Activated CD8-positive, alpha-beta memory T cell treated with anti-CD3 and anti-CD28 coated beads, Interleukin-2, amount 10 ng/mL, durations not matched to agents 7 days and 5 days (primary cell): ENCODE measurements at places on chromosomes 4 and X.

DNA sequence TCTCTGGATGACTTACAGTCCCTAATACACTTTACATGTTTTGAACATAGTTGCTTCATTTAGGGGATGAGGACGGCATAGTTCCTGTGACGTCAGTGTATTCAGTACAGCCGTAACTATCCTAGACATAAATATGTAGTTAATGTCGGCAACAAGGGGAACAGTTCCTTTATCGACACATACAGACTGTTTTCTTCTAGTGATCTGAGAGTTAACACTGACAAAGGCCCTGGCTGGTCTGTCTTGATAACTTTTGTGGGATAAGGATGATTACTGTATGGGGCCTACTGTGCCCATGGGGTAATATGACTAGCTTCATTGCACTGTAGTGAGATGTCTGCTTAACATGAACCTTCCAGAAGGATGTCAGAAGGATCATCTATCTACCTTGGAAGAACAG is 131.2 kb downstream of the ZNF518B start:
- no peak for DNase-seq
- peaks cover 11% of the 10 kb centered on the region for H3K27me3 ChIP-seq
- H3K4me1 ChIP-seq = no peaks in the 10 kb centered on the region
- H3K36me3 ChIP-seq = no peaks in the 10 kb centered on the region

DNA sequence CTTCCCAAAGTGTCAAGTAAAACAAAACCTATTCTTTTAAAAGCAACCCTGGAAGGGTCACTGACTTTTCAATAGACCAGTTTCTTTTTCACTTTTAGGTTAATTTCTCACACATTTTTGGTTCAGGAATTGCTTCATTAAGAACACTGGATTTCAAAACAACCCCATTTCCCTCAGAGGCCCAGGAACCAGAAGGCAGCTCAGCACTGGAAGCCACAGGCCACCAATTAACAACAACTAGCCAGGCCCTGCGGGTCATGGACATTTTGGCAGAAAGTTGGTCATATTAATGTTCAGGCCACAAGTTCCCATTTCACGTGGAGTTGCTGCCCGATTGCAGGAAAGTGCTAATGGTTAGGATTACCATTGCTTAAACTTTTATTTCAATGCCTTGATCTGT is 39.8 kb downstream of the HAND2 start:
- H3K4me3 ChIP-seq = no peak overlapping the region
- DNase-seq = no peak
- no peaks in the 10 kb centered on the region for H3K36me3 ChIP-seq
- H3K27me3 ChIP-seq = peaks cover 9% of the 10 kb centered on the region

DNA sequence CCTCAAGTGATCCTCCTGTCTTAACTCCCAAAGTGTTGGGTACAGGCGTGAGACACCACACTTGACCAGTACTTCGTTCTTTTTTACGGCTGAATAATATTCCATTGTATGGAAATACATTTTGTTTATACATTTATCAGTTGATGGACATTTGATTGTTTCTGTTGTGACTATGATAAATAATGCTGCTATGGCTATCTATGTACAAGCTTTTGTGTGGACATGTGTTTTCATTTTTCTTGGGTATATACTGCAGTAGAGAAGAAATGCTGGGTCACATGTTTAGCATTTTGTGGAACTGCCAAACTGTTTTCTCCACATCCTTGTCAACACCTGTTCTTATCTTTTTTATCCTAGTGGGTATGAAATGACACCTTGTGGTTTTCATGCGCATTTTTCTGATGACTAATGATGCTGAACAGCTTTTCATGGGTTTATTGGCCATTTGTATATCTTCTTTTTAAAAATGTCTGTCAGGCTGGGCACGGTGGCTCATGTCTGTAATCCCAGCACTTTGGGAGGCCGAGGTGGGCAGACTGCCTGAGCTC is 37.3 kb downstream of the SAT1 start:
- H3K4me1 ChIP-seq = peaks cover 15% of the 10 kb centered on the region
- H3K27ac ChIP-seq = no peak overlapping the region
- no peak overlapping the region for H3K4me3 ChIP-seq
- peaks cover 2% of the 10 kb centered on the region for H3K27me3 ChIP-seq
- H3K36me3 ChIP-seq = no peaks in the 10 kb centered on the region

GRCh38 chr4:16078195-16078760 is 5.5 kb downstream of the PROM1 start:
- DNase-seq = no peak
- H3K36me3 ChIP-seq = no peaks in the 10 kb centered on the region

GRCh38 chr4:160709026-160709425 is 1454.8 kb downstream of the FSTL5 start:
- no peak for DNase-seq
- no peaks in the 10 kb centered on the region for H3K27me3 ChIP-seq
- no peak overlapping the region for H3K27ac ChIP-seq

GRCh38 chrX:130840345-130840744 is 62.7 kb downstream of the ENOX2 start:
- H3K4me3 ChIP-seq = no peak overlapping the region
- H3K27me3 ChIP-seq = no peaks in the 10 kb centered on the region
- H3K4me1 ChIP-seq = no peaks in the 10 kb centered on the region
- DNase-seq = no peak
- no peak overlapping the region for H3K27ac ChIP-seq

DNA sequence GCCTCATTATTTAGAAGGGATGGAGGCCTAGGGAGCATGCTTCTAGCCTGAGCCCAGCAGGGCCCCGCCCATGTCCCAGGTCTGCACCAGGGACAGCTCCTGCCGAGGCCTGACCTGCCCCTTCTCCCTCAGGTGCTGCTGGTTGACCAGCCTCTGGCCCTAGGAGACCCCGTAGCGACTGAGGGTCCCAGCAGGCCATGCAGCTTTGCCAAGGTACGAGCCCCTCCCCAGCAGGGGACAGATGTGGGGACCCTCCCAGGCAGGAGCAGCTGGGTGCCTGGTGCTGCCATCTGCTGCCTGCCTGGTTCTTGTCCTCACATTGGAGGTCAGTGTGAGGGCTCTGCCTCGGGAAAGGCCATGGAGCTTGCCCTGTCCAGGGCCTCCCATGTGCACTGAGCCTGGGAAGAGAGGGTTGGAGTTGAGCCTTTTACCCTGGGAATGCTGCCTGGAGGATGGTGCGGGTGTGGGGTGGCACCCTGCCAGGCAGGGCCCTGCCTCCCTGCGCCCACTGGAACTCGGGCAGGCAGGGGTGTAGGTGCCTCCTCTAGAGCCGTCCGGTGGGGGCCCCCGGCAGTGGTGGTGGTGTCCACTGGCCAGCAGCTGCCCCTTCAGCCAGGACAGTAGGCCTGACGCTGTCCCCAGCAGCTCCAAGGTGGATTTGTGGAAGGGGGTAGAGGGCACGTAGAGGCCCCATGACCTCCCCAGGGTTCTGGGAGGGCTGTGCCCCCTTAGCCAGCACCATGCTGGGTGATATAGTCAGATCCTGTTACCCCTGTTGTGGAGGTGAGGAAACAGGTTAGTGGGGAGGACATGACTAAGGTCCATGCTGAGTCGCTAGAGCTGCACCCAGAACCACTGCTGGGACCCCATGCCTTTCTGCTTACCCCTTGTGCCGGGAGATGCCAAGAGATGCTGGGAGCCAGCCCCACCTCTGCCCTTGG is 2.2 kb upstream of the MSANTD1 start:
- no peaks in the 10 kb centered on the region for H3K36me3 ChIP-seq
- peaks cover 20% of the 10 kb centered on the region for H3K4me1 ChIP-seq
- no peak overlapping the region for H3K4me3 ChIP-seq
- H3K27ac ChIP-seq = no peak overlapping the region
- no peaks in the 10 kb centered on the region for H3K27me3 ChIP-seq

DNA sequence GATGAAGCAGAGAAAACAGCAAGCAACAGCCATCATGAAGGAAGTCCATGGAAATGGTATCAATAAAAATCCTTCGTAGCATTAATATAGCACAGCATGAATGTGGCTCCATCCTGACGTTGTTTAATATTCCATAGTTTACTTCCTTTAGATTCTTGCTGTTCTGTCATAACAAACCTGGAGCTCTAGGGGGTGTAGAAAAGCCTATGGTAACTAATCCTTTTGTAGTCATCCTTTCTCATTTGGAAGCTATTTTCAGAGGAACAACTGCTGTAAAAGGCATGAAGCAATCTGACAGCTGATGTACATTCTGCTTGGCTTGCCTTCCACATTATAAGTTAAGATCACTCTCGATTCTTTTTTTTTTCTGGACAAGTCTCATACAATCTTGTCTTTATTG is 914 bp downstream of the MYOZ2 start:
- H3K4me3 ChIP-seq = no peak overlapping the region
- peaks cover 13% of the 10 kb centered on the region for H3K4me1 ChIP-seq
- DNase-seq = no peak
- H3K36me3 ChIP-seq = no peaks in the 10 kb centered on the region

GRCh38 chr4:96375367-96375766 is 535.5 kb downstream of the PDHA2 start:
- H3K36me3 ChIP-seq = no peaks in the 10 kb centered on the region
- no peaks in the 10 kb centered on the region for H3K4me1 ChIP-seq
- no peak overlapping the region for H3K4me3 ChIP-seq
- no peaks in the 10 kb centered on the region for H3K27me3 ChIP-seq

GRCh38 chrX:70434914-70435586 is 9.6 kb upstream of the DLG3 start:
- H3K4me3 ChIP-seq = peak overlapping the region; percentile 88
- no peaks in the 10 kb centered on the region for H3K36me3 ChIP-seq
- peak; percentile 56 for DNase-seq
- H3K27me3 ChIP-seq = no peaks in the 10 kb centered on the region
- peak overlapping the region; percentile 77 for H3K27ac ChIP-seq
- peaks cover 45% of the 10 kb centered on the region for H3K4me1 ChIP-seq

GRCh38 chrX:19613645-19614323 is 98.5 kb upstream of the MAP3K15 start:
- H3K4me3 ChIP-seq = no peak overlapping the region
- H3K27me3 ChIP-seq = no peaks in the 10 kb centered on the region
- peaks cover 6% of the 10 kb centered on the region for H3K36me3 ChIP-seq
- peaks cover 4% of the 10 kb centered on the region for H3K4me1 ChIP-seq
- no peak for DNase-seq
- no peak overlapping the region for H3K27ac ChIP-seq

GRCh38 chr4:48967631-48968030 is 18.4 kb upstream of the CWH43 start:
- DNase-seq = no peak
- no peak overlapping the region for H3K27ac ChIP-seq
- H3K4me3 ChIP-seq = no peak overlapping the region
- no peaks in the 10 kb centered on the region for H3K4me1 ChIP-seq
- H3K27me3 ChIP-seq = no peaks in the 10 kb centered on the region

GRCh38 chr4:56772134-56772533 is 49.4 kb downstream of the SPINK2 start:
- H3K36me3 ChIP-seq = peaks cover 2% of the 10 kb centered on the region
- no peaks in the 10 kb centered on the region for H3K27me3 ChIP-seq
- DNase-seq = no peak
- peaks cover 2% of the 10 kb centered on the region for H3K4me1 ChIP-seq
- H3K4me3 ChIP-seq = no peak overlapping the region

DNA sequence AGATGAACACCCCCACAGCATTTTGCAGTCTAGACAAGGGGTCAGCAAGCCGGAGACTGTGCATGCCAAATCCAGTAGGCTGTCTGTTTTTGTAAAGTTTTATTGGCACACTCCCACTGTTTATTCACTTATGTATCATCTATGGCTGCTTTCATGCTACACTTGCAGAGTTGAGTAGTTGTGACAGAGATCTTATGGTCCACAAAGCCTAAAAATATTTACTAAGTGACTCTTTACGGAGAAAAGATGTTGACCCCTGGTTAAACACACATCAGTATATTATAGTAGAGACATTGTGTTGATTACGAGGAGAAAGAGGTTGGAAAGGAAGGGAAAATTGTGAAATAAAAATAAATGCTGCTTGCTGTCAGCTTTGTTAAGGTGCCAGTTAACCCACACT is 2.2 kb upstream of the LHFPL1 start:
- H3K36me3 ChIP-seq = no peaks in the 10 kb centered on the region
- peaks cover 25% of the 10 kb centered on the region for H3K4me1 ChIP-seq
- H3K27me3 ChIP-seq = peaks cover 6% of the 10 kb centered on the region
- H3K4me3 ChIP-seq = no peak overlapping the region
- no peak for DNase-seq
- no peak overlapping the region for H3K27ac ChIP-seq

GRCh38 chrX:44770121-44770520 is 73.7 kb upstream of the DUSP21 start:
- no peaks in the 10 kb centered on the region for H3K36me3 ChIP-seq
- H3K4me3 ChIP-seq = no peak overlapping the region
- DNase-seq = no peak
- H3K27me3 ChIP-seq = no peaks in the 10 kb centered on the region
- no peak overlapping the region for H3K27ac ChIP-seq

DNA sequence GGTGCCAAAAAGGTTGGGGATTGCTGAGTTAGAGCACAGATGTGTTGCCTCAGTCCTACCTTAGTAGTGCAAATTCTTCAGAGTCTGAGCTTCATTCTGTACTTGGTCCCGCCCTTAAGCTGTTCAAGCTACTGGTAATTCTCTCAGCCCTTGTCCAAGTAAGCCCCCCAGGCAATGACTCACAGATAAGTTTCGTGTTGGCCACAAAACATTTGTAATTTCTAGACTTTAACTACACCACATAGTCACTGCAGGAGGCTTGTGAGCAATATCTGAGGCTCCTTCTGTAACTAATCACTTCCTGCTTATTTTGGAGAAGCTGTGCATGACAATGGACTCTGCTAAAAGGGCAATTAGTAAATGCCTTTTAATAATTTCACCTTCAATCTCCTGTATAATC is 1420.5 kb downstream of the PCDH7 start:
- no peak overlapping the region for H3K4me3 ChIP-seq
- H3K27me3 ChIP-seq = no peaks in the 10 kb centered on the region
- no peak overlapping the region for H3K27ac ChIP-seq
- H3K4me1 ChIP-seq = no peaks in the 10 kb centered on the region
- no peaks in the 10 kb centered on the region for H3K36me3 ChIP-seq

- H3K4me1 ChIP-seq = peaks cover 10% of the 10 kb centered on the region
- no peak for DNase-seq
- no peaks in the 10 kb centered on the region for H3K36me3 ChIP-seq
- no peak overlapping the region for H3K27ac ChIP-seq
These were observed 1.1 kb downstream of the CFAP299 start for GRCh38 chr4:80336582-80336981.

DNA sequence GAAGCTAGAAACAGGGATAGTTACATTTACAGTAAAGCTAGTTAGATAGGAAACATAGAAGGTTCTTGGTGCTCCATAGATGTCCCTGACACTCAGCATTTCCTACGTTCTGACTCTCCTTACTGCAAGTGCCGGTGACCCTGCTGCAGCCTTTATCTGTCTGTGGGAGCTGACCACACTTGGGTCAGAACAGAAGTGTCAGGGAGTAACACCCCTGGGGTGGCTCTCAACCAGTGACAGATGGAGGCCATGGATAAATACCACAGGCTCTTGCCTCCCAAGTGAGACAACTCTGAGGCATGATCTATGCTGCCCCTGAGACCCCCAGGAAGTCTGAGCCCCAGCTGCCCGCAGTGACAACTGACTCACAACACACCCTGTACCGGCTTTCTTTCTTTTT is 69.8 kb downstream of the ANXA3 start:
- no peak overlapping the region for H3K4me3 ChIP-seq
- peaks cover 3% of the 10 kb centered on the region for H3K4me1 ChIP-seq
- H3K36me3 ChIP-seq = no peaks in the 10 kb centered on the region
- H3K27me3 ChIP-seq = peaks cover 2% of the 10 kb centered on the region

GRCh38 chrX:130330146-130330545 is 9.6 kb upstream of the SLC25A14 start:
- no peak overlapping the region for H3K4me3 ChIP-seq
- no peaks in the 10 kb centered on the region for H3K36me3 ChIP-seq
- H3K27ac ChIP-seq = no peak overlapping the region
